ENCODE measurements at places on chromosomes 13 and 19.

DNA sequence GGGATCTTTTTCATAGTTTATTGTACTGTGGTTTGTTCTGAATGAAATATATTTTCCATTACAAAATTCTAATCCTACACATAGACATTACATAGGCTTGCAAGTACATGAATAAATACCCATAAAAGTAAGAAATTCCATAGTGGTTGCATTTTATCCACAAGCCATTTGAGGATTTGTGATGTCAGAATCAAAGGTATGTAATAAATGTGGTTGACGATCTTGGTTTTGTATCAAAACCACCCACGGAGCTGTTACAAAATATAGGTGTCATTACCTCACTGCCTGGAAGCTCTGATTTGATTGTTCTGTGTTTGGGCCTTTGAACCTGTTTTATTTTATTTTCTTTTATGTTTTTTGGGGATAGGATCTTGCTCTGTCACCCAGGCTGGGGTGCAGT, 125.1 kb downstream of the NALCN start:
- no peak for DNase-seq

- DNase-seq = no peak
Measured at GRCh38 chr13:23289917-23290357, 109.2 kb downstream of the SGCG start.

DNA sequence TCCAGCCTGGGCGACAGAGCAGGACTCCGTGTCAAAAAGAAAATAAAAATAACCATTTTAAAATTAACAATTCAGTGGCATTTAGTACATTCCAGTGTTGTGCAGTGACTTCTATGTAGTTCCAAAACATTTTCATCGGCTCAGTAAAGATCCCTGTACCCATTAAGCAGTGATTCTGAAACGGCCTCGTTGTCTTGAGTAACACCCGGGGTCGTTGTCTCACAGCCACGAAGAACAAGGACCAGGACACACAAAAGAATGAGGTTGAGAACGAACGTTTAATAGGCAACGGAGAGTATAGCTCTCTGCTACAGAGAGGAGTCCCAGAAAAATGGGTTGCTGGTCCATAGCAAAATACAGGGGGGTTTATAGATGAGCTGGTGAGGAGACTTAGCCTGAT, 2.4 kb upstream of the TMED1 start:
- DNase-seq = no peak

DNA sequence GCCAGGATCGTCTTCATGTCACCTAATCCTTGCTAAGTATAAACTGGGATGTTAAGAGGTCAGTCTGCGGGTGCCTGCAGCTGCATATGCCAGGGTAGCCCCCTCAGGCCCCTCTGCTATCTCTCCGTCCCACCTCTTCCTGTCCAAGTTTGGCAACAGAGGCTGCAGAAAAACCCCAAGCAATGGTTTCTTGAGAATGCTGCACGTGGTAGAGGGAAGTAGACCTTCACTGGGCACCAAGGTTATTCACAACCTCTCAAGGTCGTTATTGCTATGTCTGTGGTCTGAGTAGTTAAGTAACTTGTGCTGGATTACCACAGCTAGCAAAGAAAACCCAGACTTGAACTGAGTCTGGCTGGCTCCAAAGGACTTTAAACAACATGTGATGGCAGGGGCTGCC, 77.9 kb upstream of the XPO4 start:
- no peak for DNase-seq

DNA sequence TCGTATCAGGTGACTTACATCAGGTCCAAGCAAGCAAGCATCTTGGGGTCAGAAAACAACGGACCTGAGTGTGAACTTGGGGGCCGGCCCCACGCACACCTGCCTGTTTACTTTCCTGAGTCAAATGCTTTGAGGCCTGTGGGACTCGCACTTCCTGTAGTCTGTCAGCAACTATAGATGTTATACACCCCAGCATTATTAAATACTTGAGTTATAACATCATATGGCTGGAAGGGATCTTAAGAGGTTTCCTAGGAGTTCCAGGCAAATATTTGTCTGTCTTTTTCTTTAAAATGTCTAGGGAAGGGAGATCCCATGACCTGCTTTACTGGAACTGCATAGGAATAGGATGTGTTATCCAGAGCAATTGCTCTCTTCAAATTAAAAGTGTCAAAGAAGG, 280.6 kb downstream of the SHISA2 start:
- DNase-seq = no peak

DNA sequence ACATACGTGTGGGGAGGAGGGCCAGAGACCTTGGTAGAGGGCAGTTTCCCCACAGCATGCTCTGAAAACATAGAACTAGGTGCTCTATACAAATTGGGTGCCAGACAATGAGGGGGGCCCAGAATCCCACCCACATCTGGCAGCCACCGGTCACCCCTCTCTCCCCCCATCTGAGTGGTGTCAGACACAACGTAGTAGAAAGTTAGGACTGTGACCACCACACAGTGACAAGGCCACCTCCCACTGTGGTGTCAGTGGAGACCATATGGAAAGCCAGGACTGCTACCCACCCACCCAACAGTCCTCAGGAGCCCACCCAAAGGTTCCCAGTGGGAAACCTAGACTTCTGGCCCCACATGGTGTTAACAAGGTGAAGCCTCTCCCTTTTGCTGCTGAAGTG, 2.1 kb upstream of the ATP4B start:
- DNase-seq = no peak

GRCh38 chr19:56367829-56368711, 25.3 kb downstream of the ZNF582 start:
- no peak for DNase-seq

DNA sequence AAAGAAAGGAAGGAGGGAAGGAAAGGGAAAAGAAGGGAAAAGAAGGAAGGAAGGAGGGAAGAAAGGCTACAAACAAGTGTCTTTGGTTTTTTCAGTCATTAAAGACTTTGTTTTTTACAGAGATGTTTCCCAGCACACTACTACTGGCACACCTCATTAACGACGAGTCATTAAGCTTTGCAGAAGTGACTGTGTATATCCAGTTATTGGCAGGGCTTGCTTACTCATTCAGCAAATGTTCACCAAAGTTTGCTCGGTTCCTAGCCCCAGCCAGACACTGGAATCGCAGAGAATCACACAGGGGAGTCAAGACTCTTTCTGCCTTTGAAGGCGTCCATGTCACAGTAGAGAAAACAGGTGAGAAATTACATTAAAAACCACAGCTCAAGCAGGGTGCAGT, 4.3 kb downstream of the NLRP12 start:
- no peak for DNase-seq

- no peak for DNase-seq
Measured at GRCh38 chr13:51343475-51343874, 4.0 kb downstream of the SERPINE3 start.

GRCh38 chr13:113800576-113800926, 41.5 kb downstream of the TMEM255B start:
- no peak for DNase-seq
